ENCODE measurements at places on chromosomes 5 and 9.
A peak's percentile ranks its signal among the peaks of the same experiment; 100 is the strongest.

DNA sequence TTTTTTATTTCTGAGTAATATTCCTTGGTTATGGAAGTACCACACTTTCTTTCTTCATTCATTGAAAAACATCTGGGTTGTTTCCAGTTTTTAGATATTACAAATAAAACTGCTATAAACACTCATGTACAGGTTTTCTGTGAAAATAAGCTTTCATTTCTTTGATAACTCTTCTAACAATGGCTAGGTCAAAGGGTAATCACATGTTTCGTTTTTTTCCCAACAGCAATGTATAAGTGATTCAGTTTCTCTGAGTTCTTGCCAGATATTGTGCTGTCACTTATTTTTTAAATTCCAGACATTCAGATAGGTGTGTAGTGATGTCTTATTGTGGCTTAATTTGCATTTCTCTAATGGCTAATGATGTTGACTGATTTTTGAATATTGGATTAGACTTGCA, 16.7 kb upstream of the TNPO1 start:
- no peak for DNase-seq

DNA sequence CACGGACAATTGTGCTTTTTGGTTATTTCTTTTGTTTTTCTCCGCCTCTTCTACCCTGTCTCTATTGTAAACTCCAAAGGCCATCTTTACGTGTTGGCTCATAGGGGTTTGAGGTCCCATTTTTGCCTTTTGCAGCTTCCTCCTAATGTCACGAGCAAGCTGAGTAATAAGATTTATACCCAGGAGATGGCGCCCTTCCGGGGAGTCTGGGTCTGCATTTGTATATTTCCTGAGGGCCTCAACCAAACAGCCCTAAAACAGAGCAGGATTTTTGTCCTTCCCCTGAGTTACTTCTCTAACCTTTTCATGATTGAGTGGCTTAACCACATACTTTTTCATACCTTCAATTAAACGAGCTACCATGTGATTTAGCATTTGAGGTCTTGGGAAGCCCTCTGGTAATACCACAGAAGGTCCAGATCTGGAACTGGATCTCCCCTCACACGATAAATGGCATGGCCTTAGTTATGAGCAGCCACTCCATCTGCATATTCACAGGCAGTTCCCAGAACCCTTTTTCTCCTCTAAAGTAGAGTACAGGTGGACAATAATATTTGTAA, 11.2 kb upstream of the CFAP95 start:
- DNase-seq, result no peak

- DNase-seq, result no peak
Observed at GRCh38 chr9:137006116-137007003, 10.0 kb upstream of the CLIC3 start.

DNA sequence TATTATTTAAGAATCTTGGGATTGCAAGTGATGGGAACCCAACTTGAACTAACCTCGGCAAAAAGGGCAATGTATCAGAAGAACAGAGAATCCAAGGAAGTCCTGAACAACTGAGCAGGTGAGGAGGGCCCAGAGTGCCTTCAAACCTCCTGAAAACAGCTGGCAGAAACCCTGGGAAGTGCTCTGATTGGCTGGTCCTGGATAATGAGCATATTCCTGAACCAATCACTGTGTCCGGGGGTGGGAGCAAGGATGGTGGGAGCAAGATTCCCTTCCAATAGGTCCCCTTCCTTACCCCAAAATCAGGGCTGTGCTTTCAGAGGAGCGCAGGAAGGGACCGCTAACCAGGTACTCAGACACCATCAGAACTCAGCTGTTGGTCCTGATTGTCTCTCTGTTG, 31.9 kb upstream of the TBC1D2 start:
- DNase-seq, result peak; percentile 22

DNA sequence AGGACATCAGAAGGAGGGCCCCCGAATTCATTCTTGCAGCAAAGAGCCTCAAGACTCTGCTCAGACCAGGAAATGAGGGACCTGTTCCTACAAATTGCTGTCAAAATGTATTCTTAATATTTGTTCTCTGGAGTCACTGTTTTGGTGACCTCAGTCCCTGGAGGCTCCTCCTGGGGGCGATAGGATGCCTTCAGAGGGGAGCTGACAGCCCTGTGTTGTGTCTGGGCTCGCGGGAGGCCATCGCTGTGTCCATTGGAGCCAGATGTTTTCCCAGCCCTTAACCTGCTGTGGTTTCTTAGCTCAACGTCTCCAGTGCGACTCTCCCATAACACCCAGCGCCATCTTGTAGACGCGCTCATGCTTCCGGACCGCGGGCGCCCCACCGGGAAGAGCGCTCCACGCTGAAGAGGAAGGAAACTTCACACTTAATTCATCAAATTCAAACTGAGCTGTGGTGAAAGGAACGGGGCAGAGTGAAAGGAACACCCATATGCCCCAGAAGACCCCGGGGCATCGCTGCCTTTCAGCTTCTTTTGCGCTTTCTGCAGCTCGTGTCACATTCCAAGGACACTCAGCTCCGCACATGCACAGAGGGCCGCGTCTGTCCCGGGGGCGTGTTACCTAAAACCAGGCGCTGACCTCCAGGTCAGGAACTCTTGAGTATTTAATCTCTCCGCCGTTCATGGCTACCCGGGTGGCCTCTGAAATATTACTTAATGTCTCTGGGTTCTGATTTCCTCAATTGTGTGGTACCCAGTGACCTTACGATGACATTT, 112.3 kb upstream of the GDNF start:
- DNase-seq, result no peak

DNA sequence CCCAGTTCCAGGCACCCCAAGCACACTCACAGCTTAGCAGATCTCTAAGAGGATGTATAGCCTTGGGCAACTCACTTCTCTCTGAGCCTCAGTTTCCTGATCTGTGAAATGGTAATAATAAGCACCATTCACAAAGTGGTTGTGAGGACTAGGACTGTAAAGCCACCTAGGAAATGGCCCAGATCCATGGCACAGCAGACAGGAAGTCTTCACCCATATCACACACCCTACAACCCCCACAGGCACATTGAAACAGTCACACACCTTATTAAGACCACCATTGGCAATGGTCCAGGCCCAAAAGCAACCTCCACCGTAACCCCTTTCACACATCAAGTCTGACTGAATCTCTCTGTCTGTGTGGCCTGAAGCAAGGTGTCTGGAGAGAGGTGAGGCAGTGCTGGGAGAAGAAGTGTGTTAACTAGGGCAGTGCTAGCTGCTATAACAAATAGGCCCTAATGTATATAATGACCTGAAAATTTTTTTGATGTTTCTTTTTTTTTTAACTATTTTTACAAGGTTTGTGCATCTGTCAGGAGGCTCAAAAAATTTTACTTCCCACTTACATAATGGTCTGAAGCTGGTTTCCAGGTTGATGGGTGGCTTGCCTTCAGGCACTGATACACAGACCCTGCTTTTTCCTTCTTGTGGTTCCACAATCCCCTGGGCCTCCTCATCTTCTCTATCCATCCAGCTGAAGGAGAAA, 2.4 kb upstream of the RGS14 start:
- DNase-seq, result no peak

- no peak for DNase-seq
Observed at GRCh38 chr9:92385001-92385400, 19.4 kb downstream of the OGN start.

- DNase-seq, result no peak
Observed at GRCh38 chr5:72525816-72526215, 18.6 kb upstream of the ZNF366 start.

DNA sequence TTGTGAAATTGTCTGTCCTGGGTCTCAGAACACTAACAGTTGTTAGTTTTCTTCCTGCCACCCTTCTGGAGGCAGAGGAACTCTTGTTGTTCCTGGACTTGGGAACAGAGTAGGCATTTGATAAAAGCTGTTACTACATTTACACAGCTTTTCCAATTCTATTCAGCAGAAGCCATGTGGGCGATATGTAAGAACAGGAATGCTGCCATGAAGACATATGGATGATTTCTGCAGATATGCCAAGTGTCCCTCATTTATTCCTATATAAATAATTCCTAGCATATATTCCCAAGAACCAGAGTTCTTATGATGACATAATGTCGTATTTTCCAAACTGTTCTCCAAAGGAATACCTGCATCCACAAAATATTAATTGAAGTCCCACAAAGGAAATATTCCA, 135.9 kb upstream of the DAB2 start:
- no peak for DNase-seq

DNA sequence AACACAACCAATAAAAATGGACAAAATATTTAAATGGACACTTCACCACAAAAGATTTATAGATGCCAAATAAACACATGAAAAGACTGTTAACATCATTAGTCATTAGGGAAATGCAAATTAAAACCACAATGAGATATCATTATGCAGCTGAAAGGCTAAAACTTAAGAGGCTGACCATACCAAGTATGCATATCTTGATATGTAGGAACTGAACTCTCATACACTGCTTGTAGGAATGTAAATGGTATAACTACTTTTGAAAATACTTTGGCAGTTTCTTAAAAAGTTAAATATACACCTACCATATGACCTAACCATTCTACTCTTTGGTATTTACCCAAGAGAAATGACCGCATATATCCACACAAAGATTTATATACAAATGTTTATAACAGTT, 13.6 kb upstream of the ADAMTS12 start:
- no peak for DNase-seq

Measured in A549 (cell line).